ENCODE measurements at places on chromosomes 5 and 9. TPM values are rescaled to one million over a fixed set of nuclear protein-coding genes. Genes with fewer than 3 reads are reported as not detected.

Gene CCL28
- total RNA-seq = 20.9 TPM

Gene RPL7A
- 1,378 TPM for total RNA-seq

Gene CDH6
- 91.5 TPM for total RNA-seq

Gene CNTLN
- total RNA-seq = 10.0 TPM

Gene IL31RA
- total RNA-seq = 0.76 TPM

All from smooth muscle cell of the pulmonary artery (primary cell).